GM12864 (cell line): ENCODE measurements at places on chromosomes 6 and 20.
A peak's percentile ranks its signal among the peaks of the same experiment; 100 is the strongest.

- DNase-seq, result no peak
Measured at GRCh38 chr6:23403460-23403859, 722.6 kb upstream of the NRSN1 start.

- DNase-seq, result no peak
Measured at GRCh38 chr6:19713411-19713810, 123.8 kb upstream of the ID4 start.

DNA sequence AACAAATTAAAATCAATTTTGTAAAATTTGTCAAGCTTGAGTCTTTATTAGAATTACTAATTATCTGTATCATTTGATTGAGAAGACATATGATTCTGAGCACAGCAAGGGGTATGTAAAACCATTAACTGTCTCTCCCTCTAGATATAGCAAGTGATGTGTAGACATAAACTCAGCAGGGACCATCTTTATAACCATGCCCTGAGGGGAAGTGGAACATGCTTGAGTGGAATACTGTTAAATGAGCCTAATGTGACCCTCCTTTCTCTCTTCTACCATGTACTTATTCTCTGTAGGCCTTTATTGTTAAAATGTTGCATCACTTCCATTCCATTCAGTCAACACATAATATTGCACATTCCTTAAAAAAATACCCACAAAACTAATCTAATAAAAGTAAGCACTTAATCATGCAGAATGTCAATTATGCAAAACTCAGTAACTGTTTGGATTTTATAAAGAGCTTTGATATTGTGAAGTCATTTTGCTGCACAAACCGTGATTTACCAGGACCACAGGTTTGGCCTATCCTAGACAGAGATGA, 896.6 kb upstream of the MANEA start:
- no peak for DNase-seq

DNA sequence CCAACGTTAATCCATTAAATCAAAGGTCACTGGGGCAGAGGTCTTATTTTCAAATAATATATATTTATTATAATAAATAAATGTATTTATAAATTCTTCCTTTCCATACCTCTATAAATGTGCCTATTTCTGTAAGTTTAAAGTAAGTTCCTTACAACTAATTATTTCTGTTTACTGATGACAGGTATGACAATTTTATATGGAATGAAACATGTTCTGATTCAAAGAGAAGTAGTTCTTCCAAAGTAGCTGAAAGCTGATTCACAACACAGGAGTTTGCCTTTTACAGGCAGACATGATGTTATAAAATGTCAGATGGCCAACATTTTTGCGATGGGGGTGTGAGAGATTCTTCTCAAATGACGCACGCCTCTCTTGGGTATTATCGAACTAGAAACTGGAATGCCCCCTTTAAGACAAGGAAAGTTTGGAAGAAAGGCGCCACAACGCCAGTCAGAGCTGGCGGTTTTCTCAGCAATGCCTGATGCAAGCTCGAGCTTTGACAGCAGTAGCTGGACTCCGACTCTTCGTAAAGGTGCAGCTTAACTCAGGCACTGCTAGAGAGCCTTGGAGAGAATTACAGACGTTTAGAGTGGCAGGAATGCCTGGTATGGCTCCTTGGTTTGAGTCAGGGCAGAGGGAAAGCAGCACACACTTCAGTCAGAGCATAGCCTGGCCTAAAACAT, 92.1 kb downstream of the FOXC1 start:
- no peak for DNase-seq

DNA sequence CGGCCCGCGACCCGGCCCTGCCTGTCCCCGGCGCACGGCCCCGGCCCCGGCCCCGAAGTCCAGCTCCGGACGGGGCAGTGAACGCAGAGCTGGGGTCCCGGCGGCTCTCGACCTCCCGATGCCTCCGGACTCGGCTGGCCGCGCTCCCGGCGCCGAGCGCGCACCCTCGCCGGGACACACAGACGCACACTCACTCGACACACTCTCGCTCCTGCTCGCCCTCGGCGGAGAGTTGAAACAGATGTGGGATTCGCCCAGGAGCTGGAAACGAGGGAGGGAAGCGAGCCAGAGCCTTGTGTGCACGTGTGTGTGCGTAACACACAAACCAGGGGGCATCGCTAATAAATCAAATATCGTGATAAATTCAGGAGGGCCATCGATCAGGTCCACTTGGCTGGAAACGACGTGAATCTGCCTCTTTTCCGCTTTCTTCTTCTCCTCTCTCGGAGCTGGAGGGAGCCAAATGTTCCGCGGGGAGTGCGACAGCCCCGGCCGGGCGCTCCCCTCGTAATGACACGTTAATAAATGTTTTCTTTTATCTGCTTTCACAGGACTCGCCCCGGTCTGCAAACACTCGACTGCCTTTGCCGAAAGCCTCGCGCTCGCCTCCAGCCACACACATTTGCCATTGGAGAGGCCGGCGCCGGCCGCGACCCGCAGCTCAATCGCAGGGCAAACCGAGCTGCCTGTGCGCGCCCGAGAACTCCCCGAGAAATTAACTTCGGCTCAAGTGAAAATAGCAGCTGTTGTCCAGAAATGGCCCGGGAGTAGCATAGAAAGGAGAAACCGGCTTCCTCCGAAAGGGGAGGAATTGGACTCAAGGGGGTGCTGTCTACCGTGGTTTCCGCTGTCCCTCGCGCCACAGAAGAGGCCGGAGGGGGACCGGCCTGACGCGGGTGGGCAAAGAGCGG, 828 bp upstream of the SULF2 start:
- DNase-seq, result no peak

DNA sequence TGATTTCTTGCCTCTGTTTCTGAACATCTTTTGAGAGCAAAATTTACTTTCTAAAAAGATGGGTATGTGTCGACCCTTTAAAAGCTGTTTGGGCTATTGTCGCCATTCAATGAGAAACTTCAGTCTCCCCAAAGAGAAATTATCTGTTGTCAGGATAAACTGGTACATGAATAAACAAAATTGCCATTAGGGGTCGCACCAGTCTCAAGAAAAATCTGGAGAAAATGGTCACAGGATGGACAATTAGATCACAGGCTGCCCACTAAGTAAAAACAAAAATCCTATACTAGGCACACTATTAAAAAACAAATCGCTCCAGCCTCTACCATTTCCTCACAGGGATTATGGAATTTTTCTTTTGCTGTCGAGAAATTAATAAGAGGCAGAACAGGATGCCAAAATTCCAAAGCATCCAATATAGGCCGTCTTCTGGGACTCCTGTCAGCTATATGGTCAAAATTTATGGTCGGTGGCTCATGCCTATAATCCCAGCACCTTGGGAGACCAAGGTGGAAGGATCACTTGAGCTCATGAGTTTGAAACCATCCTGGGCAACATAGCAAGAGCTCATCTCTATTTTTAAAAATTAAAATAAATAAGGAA, 5.5 kb upstream of the HLA-E start:
- no peak for DNase-seq

DNA sequence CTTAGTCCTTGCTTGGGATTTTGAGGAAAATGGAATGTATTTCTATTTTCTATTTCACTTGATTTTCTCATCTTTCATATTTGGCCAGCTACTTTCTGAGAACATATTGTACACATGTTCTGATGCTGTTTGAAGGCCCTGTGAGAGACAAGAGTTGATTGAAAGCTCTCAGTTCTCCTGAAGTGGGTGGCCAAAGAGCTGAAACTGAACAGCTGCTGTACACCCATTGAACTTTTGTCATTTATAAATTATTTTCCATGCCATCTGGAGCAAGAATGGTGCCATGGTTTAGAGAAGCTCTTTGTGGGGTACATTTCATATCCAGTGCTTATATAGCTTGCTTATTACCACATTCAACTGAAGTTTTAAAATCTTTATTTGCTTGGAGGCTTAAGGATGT, 298.3 kb downstream of the PRL start:
- no peak for DNase-seq

DNA sequence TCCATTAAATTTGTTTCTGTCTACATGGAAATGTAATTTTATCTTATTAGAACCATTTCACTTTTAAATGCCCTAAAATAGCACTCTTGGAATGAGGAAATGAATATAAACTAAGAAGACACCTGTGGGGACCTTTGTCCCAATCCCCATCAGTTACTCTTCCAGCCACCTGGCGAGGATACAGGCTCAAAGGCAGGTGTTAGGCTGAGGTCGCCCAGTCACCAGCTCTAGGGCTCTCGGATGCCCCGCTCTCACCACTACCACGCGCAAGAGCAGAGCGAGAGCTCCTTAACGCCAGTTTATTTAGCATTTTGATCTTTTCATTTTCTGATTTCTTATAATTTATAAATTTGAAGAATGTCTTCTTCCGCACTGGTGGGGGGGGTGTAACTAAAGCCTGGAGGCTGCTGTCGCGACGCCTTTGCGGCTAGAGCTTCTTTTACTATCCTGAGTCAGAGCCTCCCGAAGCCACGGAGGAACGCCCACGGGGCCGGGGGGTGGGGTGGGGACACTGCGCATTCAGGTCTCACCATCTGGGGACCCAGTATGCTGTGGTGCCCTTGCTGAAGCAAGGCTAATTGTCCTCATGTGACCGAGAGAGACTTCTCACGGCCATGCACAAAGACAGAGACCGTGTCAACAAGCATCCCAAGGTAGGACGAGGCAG, 38.7 kb upstream of the AFDN start:
- no peak for DNase-seq

DNA sequence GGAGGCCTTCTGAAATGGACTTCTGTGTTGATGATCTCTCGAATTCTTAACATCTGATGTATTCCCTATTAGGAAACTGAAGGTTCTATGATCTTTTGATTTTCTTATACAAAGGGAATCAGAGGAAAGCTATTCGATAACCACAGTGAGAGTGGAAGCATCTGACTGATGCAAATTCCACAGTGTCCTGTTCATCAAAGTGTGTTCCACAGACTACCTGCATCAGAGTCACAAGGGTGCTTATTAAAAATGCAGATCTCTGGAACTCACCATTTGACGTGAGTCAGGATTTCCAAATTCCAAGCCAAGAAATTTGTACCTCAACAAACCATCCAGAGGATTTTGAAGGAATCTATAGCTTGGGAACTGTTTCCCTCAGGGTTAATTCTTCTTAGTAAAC, 4.4 kb upstream of the MEP1A start:
- DNase-seq, result no peak

DNA sequence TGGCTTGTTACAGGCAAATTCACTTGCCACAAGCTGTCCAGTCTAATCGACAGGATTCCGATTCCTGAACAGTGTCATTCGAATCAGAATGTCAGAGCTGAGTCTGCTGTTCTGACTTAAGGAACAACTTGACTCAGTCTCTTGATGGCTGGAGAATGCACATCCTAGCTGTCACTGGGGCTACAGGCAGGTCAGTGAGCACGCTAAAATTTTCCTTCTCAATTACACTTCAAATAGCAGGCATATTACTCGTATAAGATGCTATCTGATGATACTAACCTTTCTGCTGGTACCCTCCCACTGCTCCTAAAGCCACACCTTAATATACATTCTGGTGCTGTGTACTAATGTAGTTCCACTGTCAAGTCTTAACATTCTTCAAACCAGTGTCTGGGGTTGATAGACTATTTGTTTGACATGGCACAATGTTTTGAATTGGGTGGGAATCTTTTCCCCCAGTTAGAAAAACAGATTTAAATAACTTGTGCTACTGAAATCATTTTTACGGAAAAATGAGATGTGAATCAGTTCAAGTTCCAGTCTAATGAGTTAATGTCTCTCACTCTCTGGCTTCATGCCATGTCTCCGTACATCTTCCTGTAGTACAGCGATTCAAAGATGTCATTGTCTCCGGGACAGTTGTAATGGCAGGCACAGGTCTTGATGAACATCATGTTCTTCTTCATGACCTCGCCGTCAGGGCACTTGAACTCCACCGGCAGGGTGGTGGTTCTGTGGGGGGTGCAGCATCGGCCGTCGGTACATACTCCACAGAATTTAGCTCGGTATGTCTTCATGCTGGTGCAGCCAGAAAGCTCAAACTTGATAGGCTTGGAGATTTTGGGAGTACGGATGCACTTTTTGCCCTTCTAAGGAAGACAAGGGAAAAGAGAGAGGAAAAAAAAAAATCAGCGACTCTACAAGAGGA, 2.2 kb downstream of the CCN2 start:
- no peak for DNase-seq

- DNase-seq, result no peak
Measured at GRCh38 chr6:38018755-38019165, 199.2 kb downstream of the ZFAND3 start.

DNA sequence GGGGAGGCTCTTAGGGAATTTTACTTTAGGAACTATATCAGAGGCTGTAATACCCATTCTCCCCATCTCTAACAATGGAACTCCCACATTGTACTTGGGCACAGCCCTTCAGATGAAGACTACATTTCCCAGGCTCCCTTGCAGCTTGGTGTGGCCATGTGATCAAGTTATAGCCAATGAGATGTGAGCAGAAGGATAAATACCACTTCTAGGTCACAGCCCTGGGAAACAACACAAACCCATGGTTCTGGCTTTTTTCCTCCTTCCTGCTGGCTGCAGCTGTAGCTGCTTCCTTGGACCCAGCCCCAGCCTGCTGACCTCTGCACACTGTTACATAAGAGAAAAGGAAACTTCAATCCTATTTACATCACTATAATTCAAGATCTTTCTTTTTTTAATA, 445.9 kb upstream of the JARID2 start:
- DNase-seq, result peak; percentile 27

DNA sequence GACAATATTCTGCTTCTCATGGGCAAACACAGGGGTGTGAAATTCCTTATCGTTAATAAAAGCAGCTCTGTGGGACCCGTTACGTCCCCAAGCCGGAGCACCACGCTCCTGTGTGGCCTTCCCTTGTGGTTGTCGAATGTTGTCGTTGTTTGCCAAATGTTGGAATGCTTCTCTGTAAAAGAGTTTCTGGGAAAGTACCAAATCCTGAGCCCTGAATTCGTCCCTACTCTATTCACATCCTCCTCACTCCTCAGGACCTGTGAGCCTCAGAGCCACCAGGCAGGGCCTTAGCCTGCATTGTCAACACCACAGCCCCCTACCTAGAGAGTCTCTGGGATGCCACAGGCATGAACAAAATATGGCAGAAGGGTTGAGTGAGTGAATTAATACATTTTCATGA, 64.0 kb downstream of the THBS2 start:
- DNase-seq, result no peak

- DNase-seq, result no peak
Measured at GRCh38 chr6:79261666-79262065, 27.2 kb upstream of the HMGN3 start.

- DNase-seq, result no peak
Measured at GRCh38 chr6:35385457-35386202, 43.3 kb downstream of the PPARD start.

DNA sequence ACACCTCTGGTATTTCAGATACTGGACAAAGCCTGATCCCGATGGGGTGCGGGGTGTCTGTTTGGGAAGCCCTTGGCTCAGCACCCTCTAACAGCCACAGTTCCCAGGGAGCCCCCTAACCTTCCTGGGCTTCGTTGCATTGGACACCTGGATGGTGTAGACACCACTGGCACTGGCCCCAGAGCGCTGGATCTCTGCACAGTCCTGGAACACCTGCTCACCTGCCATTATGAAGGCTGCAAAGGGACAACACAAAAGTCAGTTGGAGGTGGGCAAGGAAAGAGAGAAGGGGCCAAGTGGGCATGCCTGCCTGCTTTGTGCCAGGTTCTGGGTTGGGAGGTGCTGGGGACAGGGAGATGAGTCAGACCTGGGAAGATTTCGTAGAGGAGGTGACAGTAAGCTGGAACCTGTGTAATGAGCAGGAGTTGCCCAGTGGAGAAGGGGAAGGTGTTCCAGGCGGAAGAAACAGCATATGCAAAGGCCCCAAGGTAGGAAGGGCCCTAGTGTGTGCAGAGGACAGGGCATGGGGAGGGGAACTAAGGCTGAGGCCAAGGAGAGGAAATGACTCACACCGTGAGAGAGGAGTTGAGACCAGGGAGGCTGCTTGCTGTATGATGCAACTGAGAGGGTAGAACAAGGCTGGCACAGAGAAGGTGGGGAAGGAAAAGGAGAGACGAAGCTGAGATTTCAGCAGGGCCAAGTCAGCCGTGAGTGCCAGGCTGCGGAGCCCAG, 34.9 kb downstream of the ANGPT4 start:
- DNase-seq, result no peak
